NCI-H2107 (cell line): ENCODE measurements at places on chromosomes 4 and X.

DNA sequence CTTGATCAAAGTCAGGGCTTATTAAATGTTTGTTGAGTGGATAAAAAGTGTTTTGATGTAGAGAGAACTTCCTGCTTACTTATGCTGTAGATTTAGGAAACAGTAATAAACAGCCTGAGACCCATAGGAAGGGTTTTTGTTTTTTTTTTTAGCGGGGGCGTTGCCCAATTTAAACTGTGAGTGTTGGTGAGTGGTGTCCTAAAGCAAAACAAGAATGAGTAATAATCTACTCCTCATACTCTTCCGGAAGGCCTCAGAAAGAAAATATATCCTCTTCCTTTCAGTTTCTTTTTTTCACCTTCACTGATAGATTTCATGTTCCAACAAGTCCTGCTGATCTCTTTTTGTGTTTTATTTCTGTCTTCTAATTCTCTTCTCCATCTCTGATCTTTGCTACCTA, 104.4 kb upstream of the SCML1 start:
- DNase-seq: no peak

GRCh38 chrX:118773782-118774181, 46.4 kb downstream of the IL13RA1 start:
- DNase-seq: no peak

GRCh38 chr4:77349796-77350195, 192.8 kb downstream of the CCNG2 start:
- no peak for DNase-seq

GRCh38 chr4:154422152-154422551, 69.4 kb downstream of the DCHS2 start:
- no peak for DNase-seq

GRCh38 chr4:186487726-186488125, 67.6 kb downstream of the MTNR1A start:
- DNase-seq: no peak
